ENCODE measurements at places on chromosomes 5 and 9. TPM values are rescaled to one million over a fixed set of nuclear protein-coding genes. Genes with fewer than 3 reads are reported as not detected.

The CMYA5 gene
- 0.26 TPM for total RNA-seq

DNA sequence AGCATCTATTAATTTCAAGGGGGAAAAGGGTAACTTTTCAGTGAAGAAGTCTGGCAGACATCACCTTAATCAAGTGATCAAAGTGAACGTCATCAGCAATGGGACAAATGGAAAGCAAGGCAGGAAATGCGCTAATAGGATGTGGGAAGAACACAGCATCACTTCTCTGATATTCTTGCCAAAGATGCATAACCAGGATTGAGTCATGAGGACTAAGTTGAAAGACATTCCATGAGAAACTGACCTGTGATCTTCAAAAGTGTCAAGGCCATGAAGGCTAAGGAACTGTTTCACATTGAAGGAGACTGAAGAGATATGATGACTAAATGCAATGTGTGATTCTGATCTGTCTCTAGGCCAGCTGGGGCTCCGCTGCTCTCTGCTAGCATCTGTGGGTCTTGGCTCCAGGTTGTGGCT, 92.9 kb downstream of the NDFIP1 start:
- H3K36me3 ChIP-seq: no peaks in the 10 kb centered on the region
- no peaks in the 10 kb centered on the region for H3K4me1 ChIP-seq
- H3K4me3 ChIP-seq: no peak overlapping the region

DNA sequence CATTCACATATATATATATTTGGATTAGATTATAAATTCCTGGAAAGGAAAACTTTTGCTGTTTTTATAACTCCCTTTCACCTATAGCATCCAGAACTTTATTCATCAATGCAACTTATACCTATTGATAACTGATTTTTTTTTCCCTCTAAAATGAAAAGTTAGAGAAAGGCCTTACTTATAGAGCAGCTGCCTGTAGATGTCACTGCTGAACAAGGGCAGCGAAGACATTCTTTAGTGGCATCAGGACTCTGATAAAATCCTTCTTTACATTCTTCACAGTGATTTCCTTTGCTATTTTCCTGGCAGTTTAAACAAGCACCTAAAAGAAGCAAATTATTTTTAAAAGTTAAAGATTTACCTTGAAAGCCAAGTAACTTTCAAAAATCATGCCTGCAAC, 32.3 kb upstream of the CDK5RAP2 start:
- no peak for DNase-seq
- no peak overlapping the region for H3K27ac ChIP-seq
- H3K4me1 ChIP-seq: no peaks in the 10 kb centered on the region
- no peak overlapping the region for H3K4me3 ChIP-seq
- no peaks in the 10 kb centered on the region for H3K27me3 ChIP-seq
- peaks cover 4% of the 10 kb centered on the region for H3K36me3 ChIP-seq

The SLCO6A1 gene
- not detected for total RNA-seq

- peak overlapping the region; percentile 78 for H3K27ac ChIP-seq
- H3K36me3 ChIP-seq: peaks cover 32% of the 10 kb centered on the region
- H3K4me1 ChIP-seq: peaks cover 7% of the 10 kb centered on the region
- H3K4me3 ChIP-seq: no peak overlapping the region
Observed at GRCh38 chr5:177276886-177277285, 26.6 kb downstream of the RAB24 start.

The EQTN gene
- total RNA-seq: not detected

DNA sequence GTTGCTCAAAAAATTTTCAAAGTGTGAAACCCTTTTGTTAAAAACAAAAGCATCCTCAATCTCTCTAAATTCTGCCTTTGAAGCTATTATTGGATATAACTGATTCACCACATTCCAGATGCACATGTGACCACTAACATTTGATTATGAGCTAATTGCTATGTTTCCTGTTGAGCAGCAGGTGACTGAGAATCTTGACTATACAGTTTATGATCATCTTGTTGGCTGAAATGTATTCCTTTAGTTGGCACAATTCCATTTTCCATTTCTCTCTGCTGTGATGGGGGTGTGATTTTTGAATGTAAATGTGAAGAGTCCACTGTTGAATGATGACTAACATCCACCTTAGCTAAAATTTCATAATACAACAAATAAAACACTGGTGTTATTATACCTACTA, 10.7 kb downstream of the LYSMD3 start:
- no peak for DNase-seq
- peaks cover 9% of the 10 kb centered on the region for H3K4me1 ChIP-seq
- H3K27ac ChIP-seq: no peak overlapping the region
- H3K27me3 ChIP-seq: no peaks in the 10 kb centered on the region

- no peaks in the 10 kb centered on the region for H3K4me1 ChIP-seq
- DNase-seq: no peak
- no peak overlapping the region for H3K27ac ChIP-seq
- no peaks in the 10 kb centered on the region for H3K27me3 ChIP-seq
- no peak overlapping the region for H3K4me3 ChIP-seq
Observed at GRCh38 chr5:123012321-123012720, 24.2 kb downstream of the PPIC start.

GRCh38 chr5:145858959-145859358, 13.9 kb downstream of the GRXCR2 start:
- H3K36me3 ChIP-seq: no peaks in the 10 kb centered on the region
- no peak overlapping the region for H3K4me3 ChIP-seq
- H3K27ac ChIP-seq: no peak overlapping the region
- H3K27me3 ChIP-seq: peaks cover 11% of the 10 kb centered on the region
- no peak for DNase-seq

DNA sequence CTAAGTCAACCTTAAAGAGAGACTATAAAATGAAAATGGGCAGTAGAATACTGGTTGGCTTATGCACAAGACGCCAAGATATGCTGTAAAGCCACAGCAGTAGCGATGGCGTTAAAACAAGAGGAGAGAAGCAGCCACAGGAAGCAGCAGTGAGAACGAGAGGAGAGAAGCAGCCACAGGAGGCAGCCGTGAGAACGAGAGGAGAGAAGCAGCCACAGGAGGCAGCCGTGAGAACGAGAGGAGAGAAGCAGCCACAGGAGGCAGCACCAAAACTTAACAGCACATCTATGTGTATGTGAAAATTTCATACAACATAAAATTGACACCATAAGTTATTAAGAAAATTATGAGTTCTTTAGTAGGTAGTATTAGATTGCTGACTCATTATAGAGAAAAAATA, 2318.6 kb upstream of the ACO1 start:
- DNase-seq: no peak
- H3K27ac ChIP-seq: no peak overlapping the region
- no peaks in the 10 kb centered on the region for H3K4me1 ChIP-seq

- peak overlapping the region; percentile 92 for H3K27ac ChIP-seq
- H3K36me3 ChIP-seq: peaks cover 77% of the 10 kb centered on the region
- peak; percentile 78 for DNase-seq
- peak overlapping the region; percentile 38 for H3K4me3 ChIP-seq
- no peaks in the 10 kb centered on the region for H3K27me3 ChIP-seq
Observed at GRCh38 chr5:170273968-170274710, 23.4 kb downstream of the LCP2 start.

GRCh38 chr9:129232839-129233591, 55.0 kb upstream of the IER5L start:
- no peak overlapping the region for H3K4me3 ChIP-seq
- no peaks in the 10 kb centered on the region for H3K27me3 ChIP-seq
- H3K4me1 ChIP-seq: peaks cover 40% of the 10 kb centered on the region
- H3K27ac ChIP-seq: no peak overlapping the region
- no peak for DNase-seq

GRCh38 chr9:134984372-134985265, 66.9 kb upstream of the FCN1 start:
- H3K27ac ChIP-seq: no peak overlapping the region
- H3K27me3 ChIP-seq: no peaks in the 10 kb centered on the region
- no peaks in the 10 kb centered on the region for H3K4me1 ChIP-seq
- H3K4me3 ChIP-seq: no peak overlapping the region
- no peak for DNase-seq

Data from activated CD4-positive, alpha-beta memory T cell treated with anti-CD3 and anti-CD28 coated beads for 36 hours (primary cell).